ENCODE measurements at places on chromosomes 12 and 14.

- DNase-seq: peak; percentile 51
Measured at GRCh38 chr14:68621400-68622365, 171.2 kb downstream of the ZFP36L1 start.

DNA sequence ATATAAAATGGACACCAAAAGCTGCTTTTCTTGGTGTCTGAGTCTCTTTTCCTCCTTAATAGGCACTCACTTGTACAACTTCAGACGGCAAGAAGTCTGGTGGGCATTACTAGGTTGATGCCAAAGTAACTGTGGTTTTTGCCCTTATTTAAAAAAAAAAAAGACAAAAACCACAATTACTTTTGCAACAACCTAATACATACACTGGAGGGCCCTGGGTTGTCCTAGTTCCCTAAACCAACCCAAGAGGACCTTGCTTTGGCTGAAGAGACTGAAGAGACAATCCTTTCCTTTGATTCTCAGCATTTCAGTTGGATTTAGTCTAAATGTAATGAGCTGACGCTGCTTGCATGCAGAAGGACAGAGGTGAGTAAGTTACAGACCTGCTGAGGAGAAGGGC, 16.2 kb upstream of the PLEKHG3 start:
- DNase-seq: no peak

GRCh38 chr14:21264025-21264801, 5.0 kb downstream of the HNRNPC start:
- no peak for DNase-seq

GRCh38 chr14:76237349-76237990, 85.7 kb downstream of the GPATCH2L start:
- no peak for DNase-seq

- DNase-seq: no peak
Measured at GRCh38 chr12:78698747-78699146, 165.8 kb upstream of the SYT1 start.

DNA sequence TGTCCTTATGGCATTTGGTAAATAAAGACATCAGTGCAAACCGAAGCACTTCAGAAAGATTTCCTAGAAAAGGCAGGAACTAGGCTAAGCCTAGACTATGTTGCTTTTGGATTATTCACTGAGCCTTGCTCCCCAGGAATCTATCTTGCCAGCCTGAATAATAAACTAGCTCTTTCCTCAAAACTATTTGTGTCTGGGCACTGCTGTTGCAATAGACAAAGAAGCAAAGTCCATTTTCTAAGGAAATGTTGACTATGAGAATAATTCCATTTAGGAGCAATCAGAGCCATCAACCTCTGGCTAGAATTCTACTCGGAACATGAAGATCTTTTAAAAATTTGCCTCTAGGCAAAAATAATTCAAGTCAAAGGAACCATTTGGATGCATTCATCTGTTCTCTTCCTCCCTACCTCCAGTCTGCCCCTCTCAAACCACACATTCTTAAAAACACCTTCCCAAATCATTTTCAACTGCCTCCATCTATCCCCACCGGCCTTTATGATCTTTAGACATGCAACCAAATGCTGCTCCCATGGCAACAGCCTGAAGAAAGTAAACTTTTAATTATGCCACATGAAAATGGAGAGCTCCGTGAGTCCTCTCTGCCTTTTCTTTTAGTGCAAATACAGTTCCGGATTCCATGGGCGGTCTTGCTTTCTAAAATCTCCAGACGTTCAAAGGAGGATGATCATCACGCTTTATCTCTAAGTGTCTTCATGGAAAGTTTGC, 61.5 kb upstream of the FZD10 start:
- DNase-seq: no peak

DNA sequence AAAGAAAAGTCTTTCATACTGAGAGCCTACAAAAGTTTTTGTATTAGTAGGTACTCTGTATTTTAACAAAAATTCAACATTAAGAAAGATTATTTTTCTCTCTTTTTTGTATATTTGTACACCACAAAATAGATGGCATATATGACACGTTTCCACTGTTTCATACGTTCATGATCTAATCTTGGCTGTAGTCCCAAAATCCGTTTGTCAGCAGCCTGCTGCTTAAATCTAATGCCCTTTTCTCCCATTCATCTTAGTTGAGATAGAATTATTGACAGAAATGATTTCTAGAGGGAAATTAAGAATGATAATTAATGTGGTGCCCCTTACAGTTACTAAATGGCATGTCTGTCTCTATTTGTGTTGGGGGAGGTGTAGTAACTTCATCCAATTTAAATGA, 140.7 kb upstream of the NOVA1 start:
- no peak for DNase-seq

DNA sequence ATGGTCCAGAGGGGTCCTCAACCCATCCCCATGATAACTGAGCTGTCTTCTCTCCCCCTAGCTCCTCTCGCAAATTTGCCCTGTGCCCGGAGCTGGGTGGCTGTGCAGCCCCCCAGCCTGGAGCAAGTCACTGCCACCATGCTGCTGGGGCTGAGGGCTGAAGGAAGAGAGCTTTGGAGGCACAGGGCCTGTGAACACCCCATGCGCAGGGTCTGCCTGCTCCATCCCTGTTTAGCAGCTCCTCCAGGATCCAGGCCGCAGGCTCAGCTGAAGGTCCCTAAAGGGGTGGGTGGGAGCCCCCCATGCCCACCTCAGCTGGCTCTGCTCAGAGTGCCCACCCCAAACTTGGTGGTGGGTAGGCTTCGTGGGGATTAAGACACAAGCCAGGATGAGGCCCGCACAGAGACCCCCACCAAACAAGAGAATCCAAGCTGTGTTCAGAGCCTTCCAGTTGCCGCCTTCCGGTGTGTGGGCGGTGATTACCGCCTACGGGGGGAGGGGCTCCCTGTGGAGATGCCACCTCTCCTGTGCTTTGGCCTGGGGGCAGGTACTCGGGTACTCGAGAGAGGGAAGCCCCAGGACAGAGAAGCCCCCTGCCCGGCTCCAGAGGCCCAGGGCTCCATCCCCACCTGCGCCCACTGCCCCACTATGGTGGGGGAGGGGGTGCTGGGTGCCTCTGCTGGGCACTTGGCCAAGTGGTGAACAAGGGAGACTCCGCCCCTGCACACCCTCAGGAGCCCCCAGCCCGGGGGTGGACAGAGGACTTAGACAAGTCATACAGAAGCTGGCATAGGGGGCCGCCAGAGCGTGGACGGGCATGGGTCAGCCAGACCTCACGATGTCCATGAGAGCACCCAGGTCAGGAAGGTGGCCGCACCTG, 1.4 kb upstream of the JAG2 start:
- DNase-seq: no peak

DNA sequence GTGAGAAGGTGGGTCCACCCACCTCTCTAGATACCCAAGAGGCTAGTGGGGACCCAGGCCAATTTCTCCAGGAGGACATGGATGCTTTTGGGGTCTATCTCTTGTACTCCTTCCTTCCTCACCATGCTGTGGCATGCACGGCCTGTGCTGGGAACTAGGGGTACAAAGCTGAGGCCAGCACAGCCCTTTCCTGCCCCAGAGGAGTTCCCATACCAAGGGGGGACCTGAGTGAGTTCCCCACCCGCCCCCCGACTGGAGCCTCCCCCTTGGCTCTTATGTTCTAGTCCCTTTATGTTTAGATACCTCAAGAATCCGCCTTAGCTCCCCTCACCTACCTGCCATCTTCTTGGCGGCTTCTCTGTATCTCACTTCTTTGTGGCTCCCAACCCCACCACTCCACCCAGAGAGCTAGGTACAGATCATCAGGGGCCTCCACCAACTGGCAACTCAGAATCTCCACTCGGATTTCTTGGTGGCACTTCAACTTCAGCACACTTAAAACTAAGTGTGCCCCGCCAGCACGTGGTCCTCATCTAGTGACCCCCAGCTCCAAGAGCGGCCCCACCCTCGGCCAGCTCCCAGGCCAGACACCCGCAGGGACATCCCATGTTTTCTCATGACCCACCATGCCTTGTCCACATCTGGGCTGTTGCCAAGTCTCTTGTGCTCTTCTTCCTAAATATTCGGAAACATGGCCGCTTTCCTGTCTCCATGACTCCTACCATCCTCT, 115.2 kb upstream of the RTL1 start:
- DNase-seq: no peak

All from putamen (tissue), 1 donor.